Stimulated activated CD4-positive, alpha-beta T cell treated with anti-CD3 and anti-CD28 coated beads, Interleukin-15, amount 100 ng/mL, for 48 hours (primary cell): ENCODE measurements at places on chromosomes 3 and 15.

DNA sequence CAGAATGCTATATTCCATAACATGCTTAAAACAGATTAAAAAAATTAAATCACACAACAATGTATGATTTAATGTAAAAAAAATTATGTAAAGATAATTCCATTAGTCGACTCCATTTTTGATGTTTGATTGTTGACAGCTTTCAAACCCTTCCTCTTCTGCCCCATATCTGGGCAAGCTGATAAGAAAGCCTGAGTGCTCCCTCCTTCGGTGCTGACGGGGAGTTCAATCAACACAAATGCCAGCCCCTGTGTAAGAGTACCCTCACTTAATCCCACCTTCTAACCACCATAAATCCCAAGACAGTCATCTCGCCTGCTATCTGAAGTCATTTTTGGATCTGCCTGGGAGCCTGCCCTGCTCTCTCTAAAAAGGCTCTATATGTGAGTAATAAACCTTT lies 59.8 kb upstream of the IP6K2 start:
- no peak for DNase-seq

DNA sequence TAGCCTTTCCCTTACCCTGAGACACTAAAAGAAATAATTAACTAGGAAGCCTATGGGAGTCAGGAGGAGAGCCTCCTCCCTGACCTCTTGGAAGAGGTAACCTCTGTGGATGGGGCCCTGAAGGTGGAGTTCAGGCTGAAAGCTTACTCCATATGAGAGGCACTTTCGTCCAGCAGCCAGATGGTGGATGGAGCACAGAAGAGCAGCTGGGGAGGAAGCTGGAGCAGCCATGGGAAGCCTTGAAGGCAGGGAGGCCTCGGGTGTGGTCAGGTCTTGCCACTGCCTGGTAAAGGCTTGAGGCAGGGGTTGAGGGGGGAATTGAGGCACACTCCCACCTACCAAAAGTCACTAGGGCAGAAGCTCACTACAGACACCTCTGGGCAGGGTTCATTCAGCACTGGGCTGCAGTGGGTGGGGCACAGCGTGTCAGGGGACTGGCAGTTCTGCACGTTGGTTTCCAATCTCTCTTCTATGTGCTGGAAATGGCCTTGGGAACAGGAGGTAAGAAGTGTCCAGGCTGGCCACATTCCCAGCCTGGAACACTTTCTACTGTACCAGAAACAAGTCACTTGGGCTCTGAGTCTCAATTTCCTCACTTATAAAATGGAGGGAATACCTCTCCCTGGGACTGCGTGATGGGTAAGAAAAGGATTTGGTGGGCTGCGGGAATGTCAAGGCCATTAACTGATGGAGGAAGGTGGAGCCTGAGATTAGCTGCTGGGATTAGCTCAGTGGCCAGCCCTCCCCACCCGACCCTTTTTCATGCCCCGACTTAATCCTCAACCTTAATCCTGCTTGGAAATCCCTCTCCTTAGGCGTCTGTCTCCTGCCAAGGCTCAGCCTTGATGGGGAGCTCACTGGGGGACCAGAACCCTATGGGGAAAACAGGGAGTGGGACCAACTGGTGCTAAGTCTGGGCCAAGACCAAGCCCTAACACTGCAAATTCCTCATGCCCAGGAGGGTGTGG lies 5.4 kb downstream of the PCBP4 start:
- no peak for DNase-seq

DNA sequence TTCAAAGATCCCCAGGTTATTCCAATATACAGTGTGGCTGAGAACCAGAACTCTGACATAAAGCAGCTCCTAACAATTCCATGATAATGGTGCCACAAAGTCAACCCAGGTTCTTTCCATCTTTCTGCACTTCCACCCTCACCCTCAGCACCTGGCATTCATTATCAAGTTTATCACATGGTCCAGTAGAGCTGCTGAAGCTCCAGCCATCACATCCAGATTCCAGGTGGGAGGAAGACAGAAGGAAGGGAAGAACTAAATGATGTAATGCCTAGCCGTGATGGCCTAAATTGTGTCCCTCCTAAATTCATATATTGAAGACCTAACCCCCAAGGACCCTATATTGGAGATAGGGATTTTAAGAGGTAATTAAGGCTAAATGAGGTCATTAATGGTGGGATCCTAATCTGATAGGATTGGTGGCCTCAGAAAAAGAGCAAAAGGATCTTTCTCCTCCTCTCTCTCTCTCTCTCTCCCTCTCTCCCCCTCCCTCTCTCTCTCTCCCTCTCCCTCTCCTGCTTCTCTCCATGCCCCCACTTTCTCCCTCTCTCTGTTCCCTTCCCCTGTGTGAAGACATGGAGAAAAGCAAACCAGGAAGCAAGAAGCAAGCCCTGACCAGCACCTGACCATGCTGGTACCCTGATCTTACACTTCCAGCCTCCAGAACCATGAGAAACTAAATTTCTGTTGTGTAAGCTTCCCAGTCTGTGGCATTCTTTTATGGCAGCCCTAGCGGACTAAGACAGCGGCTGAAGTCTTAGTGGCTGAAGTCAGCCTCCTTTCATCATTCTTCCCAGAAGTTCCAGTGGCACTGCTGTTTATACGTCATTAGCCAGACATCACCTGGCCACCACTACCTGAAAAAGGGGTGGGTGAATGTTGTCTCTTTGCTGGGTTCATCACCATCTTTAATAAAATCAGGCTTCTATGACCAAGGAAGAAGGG lies 369.7 kb upstream of the PROK2 start:
- DNase-seq: no peak

DNA sequence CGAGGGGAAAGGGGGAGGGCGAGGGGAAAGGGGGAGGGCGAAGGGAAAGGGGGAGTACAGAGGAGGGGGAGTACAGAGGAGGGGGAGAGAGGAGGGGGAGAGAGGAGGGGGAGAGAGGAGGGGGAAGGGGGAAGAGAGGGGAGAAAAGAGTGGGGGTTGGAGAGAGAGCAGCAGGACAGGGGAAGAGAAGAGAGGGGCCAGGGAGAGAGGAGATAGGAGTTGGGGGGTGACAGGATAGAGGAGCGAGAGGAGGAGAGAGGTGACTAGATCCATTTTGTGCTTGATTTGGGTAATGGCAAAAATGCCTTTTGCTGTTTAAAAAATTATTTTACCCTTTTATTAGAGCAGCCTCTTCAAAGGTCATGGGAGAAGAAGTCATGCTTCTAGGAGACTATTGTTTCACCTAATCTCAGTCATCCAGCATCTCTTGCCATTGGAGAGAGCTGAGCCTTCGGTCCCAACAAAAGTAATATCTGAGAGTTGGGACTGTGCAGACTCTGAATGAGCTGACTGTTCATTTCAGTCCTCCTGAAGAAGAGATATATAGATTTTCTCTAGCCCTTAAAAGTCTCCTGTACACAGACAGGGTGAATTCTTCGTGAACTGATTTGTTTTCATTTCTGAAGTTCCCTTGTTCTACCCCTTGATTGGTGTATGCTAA lies 15.1 kb upstream of the TOP2B start:
- DNase-seq: no peak

GRCh38 chr3:151345859-151346258 lies 16.5 kb upstream of the P2RY13 start:
- DNase-seq: no peak

GRCh38 chr3:52062505-52062904 lies 6.1 kb upstream of the DUSP7 start:
- no peak for DNase-seq

- no peak for DNase-seq
Observed at GRCh38 chr3:100941451-100941850, 51.8 kb downstream of the ABI3BP start.

GRCh38 chr15:85388566-85389305 lies 8.3 kb downstream of the AKAP13 start:
- DNase-seq: no peak

DNA sequence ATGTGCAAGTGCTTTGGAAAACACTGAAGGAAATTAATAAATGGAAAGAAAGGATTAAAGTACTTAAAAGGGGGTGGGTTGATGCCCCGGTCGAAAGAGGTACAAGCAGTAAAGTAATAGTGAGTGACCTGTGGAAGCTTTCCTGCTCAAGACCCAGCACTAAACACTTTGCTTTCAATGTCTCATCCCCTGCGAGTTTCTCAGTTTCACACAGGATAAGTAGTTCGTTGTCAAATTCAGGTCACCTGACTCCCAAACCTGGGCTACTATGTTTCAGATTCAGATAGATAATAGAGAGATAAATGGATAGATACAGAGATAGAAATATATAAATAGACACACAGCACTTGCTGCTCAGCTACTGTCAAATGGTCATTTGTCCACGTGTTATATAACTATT lies 19.6 kb downstream of the STAC start:
- no peak for DNase-seq
